ENCODE measurements at places on chromosomes 12 and 14.

DNA sequence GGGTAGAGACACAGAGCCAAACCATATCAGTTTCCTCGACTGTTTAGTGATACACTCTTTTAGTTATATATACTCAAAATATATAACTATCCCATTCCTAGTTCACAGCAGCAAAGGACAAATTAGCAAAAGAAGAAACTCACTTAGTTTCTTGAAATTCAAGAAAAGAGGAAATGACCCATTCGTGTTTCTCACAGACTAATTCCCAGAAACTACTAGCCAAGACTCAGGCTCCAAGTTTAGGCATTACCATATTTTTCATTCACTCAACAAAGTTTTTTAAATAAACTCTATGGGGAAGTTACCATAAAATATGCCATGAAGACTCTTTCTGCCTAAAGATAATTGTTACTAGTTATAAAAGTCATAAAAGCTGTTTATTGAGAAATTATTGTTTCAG, 152.3 kb upstream of the DAAM1 start:
- no peak for DNase-seq

GRCh38 chr14:61451891-61452400, 130.6 kb downstream of the PRKCH start:
- no peak for DNase-seq

DNA sequence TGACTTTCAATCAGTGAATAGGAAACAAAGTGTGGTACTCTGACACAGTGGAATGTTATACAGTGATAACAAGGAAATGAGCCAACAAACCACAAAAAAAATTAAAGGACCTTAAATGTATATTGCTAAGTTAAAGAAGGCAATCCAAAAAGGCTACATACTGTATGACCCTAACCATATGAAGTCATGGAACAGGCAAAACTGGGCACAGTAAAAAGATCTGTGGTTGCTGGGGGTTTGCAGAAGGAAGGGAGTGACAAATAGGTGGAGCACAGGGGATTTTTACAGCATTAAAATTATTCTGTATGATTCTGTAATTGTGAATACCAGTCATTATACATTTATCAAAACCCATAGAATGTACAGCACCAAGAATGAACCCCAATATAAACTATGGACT, 112.6 kb downstream of the KCNC2 start:
- no peak for DNase-seq

- DNase-seq = no peak
Measured at GRCh38 chr14:32733015-32733414, 205.7 kb upstream of the NPAS3 start.

- DNase-seq = no peak
Measured at GRCh38 chr12:78275886-78276285, 445.2 kb downstream of the NAV3 start.
